ENCODE measurements at places on chromosomes 5 and 9.

DNA sequence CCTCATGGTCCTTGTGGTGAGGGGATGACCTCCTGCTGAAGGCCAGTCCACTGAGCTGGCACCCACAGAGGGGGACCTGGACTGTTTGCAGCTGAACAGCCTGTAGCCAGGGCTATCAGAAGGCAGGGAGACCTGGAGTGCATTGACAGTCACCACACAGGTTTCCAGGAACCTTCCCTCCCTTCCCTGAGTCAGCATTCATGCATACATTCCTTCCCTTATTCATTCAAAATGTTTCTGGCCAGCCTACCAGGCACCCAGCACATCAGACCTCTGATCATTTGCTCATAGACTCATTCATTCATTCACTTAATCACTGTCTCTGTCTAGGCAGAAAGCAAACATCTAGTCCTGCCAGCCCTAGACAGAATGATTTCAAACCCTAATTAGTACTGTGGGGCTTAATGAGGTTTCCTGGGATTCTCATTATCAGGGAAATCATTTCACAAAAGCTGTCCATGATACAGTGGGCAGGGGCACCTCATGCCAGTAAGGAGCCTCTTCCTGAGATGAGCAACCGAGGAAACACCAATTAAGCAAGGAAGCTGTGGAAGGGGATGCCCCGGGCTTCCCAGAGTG lies 110.1 kb upstream of the PPP1R26 start:
- DNase-seq: no peak

- no peak for DNase-seq
These were observed 122.3 kb upstream of the CCDC112 start for GRCh38 chr5:115418788-115419187.

DNA sequence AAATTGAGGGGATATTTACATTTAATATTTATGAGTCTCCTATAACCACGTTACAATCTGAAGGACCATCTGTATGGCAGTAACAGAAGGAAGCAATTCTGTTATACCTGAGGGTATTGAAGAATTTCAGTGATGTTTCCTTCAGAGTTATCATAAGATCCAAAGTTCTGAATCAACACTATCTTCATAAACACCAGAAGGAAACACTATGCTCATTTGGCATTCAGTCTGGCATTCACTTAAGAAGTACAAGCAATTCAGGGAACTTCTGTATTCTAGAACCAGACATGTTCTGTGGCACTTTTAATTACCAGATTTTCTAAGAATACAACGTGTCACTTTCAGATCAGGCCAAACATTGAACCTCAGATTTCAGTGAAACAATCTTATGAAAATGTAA lies 9.6 kb downstream of the DAB2 start:
- no peak for DNase-seq

- DNase-seq: no peak
These were observed 33.4 kb upstream of the ARAP3 start for GRCh38 chr5:141715346-141715905.

DNA sequence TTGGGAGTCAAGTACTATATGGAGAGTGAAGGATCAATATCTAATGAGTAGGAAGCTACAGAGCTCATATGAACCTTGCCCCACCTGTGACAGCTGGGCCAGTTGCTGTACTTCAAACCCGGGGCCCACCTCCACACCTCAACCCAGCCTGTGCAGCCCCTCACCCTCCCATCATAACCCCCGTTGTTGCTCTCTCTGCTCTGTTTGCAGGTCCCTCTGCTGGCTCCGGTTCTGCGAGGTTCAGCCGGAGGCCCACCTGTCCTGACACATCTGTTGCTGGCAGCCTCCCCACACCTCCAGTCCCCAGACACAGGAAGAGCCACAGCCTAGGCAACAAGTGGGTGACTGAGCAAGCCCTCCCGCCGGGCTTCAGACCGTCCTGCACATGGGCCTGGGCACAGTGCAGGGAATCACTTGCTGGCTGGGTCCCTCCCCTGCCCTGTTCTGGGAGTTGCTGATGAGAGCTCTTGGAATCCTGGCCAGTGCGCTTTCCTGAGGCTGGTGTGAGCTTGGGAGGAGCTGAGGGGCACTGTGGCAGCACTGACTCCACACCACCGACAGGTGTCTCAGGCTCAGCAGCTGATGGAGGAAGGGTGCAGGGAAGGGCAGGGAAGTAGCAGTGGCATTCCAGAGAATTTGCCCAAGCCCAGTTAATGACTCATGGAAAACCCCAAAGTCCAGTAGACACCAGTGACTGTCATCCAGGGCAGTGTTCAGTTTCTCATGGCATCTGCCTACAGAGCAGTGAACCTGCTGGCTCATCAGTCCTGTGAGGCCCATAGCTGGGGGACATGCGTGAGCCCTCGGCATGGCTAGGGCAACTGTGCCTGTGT lies 69.5 kb upstream of the GARNL3 start:
- DNase-seq: no peak

- no peak for DNase-seq
These were observed 13.1 kb downstream of the ROPN1L start for GRCh38 chr5:10454591-10455276.

- DNase-seq: no peak
These were observed 6.6 kb downstream of the GRK6 start for GRCh38 chr5:177432839-177433657.

DNA sequence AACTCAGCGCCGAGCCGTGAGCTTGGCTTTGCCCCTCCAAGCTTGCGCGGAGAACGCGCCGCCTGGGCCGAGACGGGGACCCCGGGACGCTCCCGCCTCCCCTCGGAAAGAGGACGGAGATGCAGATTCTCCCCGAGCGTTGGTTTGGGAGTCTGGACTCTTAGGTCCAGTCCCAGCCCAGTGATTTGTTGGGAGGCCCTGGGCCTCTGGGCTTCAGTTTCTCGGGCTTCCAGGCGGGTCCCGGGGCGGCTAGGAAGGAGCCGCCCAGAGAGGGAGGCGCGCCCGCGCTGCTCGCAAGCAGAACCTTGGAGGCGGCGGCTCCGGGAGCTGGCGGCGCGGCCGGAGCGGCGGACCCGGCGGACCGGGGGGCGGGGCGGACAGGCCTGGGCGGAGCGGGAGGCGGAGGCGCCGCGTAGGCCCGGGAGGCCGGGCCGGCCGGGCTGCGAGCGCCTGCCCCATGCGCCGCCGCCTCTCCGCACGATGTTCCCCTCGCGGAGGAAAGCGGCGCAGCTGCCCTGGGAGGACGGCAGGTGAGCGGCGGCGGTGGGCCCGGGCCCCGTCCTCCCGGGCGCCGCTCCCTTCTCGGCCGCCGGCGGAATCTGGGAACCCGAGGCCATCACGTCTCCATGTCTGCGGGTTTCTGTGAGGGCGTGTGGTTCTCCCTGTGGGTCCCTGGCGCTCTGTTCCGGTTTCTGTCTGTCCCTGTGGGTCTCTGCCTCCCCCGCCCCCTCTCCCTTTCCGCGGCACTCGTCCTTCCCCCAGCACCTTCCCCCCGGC lies at the start of gene B4GALT7:
TSS of gene B4GALT7 (plus strand) at position 402 of the 777 bp plus-strand sequence. CDS start at position 481, 79 bp downstream.
- DNase-seq: peak; percentile 21

- no peak for DNase-seq
These were observed 259.0 kb upstream of the IRX1 start for GRCh38 chr5:3336666-3337065.

DNA sequence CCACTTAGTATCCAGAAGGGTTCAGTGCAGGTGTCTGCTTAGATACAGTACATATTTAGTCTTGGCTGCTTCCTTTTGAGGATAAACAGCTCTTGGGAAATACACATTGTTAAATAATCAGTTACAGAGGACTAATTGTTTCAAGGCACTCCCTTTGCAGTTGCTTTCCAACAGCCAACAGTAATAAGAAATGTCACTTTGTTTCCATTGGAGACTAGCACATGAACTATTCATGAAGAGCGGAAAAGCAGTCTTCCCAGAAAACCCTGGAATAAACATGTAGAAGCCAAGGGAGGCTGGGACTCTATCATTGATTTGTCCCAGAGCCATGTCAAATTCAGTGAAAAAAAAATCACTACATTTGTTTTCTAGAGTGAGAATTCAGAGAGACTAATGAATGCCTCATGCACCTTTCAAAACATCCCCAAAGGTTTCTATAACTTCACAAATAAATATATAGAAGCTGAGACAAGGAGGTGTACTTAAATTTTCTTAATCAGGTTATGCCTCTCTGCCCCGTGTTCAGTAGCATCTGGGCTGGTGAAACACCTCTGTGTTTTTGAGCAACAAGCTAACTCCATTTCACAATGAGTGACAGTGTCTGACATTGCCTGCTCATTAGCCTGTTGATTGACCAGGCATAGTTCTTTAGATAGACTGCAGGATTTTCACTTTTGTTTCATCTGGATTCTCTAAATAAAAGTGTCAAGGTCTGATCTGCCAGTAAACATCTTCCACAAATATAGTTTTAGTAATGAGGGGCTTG lies 271.5 kb downstream of the ARRDC3 start:
- DNase-seq: no peak

DNA sequence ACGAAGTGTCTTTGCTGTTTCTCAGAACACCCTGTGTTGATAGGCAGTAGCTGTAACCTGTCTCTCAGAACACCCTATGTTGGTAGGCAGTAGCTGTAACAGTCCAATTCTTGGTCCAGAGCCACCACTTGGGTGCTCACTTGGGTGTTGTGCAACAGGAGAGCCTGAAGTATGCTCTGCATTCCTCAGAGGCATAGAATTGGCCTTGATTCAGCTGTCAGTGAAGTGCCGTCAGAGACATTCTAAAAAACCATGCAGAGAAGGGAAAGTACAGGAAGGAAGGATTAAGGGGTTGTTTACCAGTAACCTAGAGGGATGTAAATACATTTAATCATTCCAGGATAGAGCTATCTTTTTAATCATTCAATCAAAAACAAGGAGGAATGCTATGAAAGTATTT lies 231.2 kb downstream of the ARRDC3 start:
- DNase-seq: no peak

DNA sequence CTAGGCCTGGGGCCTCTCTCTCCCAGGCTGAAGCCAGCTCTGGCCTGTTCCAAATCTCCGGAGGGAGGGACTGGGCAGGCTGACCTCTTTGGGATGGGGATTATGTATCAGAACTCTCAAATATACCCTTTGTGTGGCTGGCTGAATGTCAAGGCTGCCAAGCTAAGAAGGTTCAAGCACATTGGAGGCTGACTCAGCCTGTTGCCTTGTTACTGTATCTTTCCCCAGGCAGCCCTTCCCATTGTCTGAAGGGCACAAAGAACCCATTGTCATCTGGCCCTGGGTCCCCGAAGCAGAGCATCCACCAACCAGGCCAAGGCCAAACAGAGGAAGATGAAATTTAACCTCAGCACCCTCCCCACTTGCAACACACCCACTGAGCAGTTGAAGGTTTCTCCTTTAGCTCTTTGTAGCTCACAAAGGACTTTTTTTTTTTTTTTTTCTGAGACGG lies 7.3 kb upstream of the SPARC start:
- DNase-seq: no peak

DNA sequence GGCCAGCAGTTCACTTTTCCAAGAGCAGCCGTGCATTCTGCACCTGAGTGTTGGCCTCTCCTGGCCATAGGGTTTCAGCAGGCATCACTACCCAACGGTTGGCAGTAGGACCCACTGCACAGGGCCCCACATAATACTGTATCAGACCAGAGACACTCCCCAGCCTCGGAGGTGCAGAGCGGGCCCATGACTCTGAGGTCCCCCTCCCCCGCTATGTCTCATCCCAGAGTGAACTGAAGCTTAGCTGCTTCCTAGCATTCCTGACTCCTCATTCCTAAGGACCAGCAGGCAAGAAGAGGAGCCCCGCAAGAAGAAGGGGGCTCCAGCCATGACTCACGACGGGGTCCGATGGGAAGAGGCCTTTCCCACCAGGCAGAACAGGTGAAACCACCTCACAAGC lies 67.2 kb downstream of the CAMSAP1 start:
- no peak for DNase-seq

DNA sequence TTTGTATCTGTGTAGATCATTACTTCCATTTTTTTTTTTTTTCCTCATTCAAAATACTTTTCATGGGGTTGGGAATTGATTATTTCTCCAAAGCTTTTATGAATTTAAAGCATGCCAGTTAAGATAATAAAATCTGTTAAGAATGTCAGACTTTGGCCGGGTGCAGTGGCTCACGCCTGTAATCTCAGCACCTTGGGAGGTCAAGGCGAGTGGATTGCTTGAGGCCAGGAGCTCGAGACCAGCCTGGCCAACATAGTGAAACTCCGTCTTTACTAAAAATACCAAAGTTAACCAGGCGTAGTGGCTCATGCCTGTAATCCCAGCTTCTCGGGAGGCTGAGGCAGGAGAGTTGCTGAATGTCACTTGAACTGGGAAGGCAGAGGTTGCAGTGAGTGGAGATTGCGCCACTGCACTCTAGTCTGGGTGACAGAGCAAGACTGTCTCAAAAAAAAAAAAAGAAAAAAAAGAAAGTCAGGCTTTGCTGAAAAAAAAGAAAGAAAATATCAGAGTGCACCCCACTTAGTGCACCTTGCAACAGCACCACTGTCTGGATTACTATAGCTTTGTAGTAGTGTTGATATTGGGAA lies 18.5 kb downstream of the TBC1D2 start:
- no peak for DNase-seq

DNA sequence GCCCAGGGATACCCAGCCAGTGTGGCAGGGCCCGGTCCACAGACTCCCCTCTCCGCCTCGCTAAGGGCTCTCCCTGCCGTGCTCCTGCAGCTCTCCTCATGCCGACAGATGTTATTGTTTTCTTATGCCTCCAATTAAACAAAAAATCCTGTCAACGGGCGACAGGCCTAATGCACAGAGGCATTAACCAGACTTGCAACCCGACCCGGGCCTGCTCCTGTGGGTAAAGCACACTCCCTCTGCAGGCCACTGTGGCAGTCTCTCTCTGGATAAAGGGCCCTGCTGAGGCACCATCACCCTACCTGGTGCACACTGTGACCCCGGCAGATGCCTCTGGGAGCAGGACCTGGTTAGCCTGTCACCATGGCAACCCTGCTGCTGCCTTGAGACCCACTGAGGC lies 27.5 kb upstream of the HAND1 start:
- no peak for DNase-seq

GRCh38 chr5:151751091-151751490 lies 7.3 kb downstream of the ATOX1 start:
- no peak for DNase-seq

GRCh38 chr5:123665822-123666371 lies 153.9 kb downstream of the CSNK1G3 start:
- no peak for DNase-seq

DNA sequence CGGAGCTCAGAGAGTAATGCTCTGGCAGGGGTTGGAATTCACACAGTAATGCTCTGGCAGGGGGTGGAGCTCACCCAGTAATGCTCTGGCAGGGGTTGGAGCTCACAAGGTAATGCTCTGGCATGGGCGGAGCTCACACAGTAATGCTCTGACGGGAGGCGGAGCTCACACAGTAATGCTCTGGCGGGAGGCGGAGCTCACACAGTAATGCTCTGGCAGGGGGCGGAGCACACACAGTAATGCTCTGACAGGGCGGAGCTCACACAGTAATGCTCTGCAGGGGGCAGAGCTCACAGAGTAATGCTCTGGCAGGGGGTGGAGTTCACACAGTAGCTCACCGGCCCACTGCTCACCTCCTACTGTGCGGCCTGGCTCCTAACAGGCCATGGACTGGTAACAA lies 47.2 kb upstream of the LPCAT1 start:
- DNase-seq: no peak

DNA sequence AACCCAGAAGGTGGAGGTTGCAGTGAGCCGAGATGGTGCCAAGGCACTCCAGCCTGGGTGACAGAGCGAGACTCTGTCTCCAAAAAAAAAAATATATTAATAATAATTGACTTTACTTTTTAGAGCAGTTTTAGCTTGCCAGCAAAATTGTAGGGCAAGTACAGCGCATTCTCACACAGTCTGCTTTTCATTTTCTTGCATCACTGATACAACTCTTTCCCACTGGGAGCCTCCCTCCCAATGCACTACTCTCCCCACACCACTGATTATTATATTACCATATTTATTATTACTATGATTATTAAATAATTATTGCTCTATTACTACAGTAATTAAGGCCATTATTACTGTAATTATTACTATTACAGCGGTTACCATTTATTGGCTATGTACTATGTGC lies 212.8 kb downstream of the GNA14 start:
- DNase-seq: no peak

- no peak for DNase-seq
These were observed 1.8 kb upstream of the DCANP1 start for GRCh38 chr5:135448791-135449507.

Measured in cortex of kidney (tissue), 1 donor.